ENCODE measurements at places on chromosomes 6 and 20.
A peak's percentile ranks its signal among the peaks of the same experiment; 100 is the strongest.

- no peak for DNase-seq
Measured at GRCh38 chr6:143465546-143465945, 14.9 kb downstream of the PEX3 start.

- DNase-seq = no peak
Measured at GRCh38 chr6:39178804-39179203, 50.5 kb downstream of the KCNK5 start.

DNA sequence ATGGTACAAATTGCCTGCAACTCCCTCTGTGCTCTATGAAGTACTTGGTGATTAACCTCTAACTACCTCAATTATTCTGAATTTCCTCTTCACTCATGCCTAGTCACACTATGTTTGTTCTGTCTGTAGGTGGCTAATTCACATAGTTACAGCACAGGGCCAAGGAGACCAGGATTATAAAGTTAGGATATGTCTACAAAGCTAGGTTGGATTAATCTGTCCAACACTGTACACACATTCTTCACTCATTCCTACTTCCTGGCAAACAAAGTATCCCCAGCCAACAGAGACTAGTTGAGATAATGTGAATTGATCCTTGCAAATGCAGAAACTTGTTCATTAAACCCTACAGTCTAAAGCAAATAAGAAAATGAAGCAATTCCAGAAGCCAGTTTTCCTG, 269.8 kb downstream of the HACE1 start:
- no peak for DNase-seq

DNA sequence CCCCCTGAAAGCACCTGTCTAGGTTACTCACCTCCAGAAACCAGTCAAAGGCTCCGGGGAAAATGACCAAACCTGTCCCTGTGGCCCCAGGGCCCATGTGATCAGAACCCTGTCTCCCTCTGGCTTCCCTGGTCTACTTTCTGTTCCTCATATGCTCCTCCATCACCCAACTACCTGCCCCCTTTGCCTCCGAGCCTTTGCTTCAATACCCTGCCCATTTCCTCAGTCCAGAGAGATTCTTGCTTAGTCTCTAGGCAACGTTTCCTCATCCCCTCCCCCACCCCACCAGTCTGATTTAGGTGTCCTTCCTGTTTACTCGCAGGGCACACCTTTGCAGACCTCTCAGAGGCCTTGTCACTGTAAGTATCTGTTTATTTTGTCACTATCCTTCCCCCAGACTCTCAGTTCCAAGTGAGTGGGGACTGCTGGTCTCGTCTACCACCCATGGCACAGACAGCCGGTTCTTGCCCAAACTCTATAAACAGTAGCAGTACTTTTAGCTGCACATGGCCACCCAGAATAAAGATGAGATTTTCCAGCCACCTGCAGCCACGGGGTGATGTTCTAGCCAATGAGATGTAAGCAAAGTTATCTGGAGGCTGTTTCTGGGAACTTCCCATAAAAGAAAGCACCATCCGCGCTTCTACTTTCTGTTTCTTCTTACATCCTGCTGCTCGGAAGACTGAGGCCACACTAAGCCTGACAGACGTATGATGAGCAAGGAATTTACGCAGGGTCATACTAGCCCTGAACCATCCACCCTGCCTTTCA, 13.3 kb downstream of the ELOVL5 start:
- DNase-seq = peak; percentile 35

- DNase-seq = no peak
Measured at GRCh38 chr6:15329197-15329671, 83.4 kb downstream of the JARID2 start.
